Astrocyte of the hippocampus (primary cell): ENCODE measurements at places on chromosomes 6 and 20.

DNA sequence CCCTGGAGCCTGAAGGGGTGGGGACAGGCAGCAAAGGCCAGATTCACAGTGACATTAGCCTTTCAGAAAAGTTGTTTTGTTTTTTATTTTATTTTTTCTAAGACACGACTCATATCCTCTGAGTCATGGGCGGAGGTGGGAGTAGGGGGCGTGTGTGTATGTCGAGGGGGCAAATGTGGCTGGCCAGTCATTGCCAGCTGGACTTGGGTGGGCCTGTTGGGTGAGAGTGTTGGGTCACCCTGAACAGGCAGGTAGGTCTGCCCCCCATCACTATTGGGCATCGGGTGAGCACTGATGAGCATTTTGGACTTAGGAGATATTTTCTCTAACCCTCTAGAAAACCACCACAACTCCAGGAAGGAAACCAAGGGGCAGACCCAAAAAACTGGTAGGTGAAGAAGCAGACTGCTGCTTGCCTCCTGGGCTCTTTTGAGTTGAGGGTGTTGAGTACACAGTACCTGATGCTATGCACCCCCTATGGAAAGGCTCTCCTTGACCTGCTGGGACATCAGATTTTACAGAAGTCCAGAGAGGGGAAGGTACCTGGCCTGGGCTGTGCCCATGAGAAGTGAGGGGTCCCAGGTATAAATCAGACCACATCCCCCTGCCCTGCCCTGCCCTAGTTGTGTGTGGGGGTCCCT lies 5.6 kb downstream of the SMIM29 start:
- no peak for DNase-seq

- DNase-seq = peak; percentile 65
Observed at GRCh38 chr6:2725999-2726567, 24.6 kb downstream of the MYLK4 start.

GRCh38 chr6:18117136-18117535 lies 5.3 kb downstream of the NHLRC1 start:
- no peak for DNase-seq

- no peak for DNase-seq
Observed at GRCh38 chr20:4226330-4227084, 211.1 kb upstream of the RNF24 start.

GRCh38 chr6:133707456-133707855 lies 181.5 kb upstream of the TCF21 start:
- DNase-seq = peak; percentile 84

DNA sequence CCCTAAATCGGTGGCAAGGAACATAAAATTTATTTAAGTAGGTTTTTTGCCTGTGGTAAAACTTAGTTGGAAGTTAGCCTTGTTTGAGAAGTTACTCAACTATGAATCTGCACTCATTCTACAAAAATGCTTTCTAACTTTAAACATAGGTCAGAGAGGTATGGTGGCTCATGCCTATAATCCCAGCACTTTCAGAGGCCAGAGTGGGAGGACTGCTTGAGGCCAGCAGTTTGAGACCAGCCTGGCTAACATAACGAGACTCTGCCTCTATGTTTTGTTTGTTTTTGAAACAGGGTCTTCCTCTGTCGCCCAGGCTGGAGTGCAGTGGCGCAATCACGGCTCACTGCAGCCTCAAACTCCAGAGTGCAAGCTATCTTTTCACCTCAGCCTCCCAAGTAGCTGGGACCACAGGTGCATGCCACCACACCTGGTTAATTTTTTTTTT lies 16.2 kb downstream of the USP49 start:
- peak; percentile 46 for DNase-seq

DNA sequence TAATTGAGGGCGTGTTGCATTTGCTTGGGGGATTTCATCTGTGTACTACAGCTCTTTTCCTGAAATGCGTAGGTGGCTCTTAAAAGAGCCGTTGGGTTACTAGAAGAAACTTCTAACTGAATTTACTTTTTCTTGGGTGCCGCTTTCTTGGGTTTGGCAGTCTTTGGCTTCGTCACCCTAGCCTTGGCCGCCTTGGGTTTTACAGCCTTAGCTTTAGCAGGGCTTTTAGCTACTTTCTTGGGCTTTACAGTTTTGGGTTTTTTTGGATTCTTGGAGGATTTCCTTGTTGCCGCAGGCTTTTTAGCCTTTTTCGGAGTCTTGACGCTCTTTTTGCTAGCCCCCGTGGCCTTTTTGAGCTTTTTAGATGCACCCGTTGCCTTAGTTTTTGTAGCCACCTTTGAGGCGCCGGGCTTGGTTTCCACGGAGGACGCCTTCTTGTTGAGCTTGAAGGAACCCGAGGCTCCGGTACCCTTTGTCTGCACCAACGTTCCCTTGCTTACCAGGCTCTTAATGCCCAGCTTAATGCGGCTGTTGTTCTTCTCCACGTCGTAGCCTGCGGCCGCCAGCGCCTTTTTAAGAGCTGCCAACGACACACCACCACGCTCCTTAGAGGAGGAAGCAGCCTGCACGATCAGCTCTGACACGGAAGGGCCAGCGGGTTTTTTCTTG lies 54.5 kb downstream of the TRIM38 start:
- DNase-seq = peak; percentile 17

- DNase-seq = no peak
Observed at GRCh38 chr6:107246972-107247615, 131.8 kb upstream of the BEND3 start.

- DNase-seq = peak; percentile 37
Observed at GRCh38 chr6:119333707-119334295, 15.8 kb downstream of the MAN1A1 start.

GRCh38 chr20:47682028-47682783 lies 103.1 kb downstream of the SULF2 start:
- DNase-seq = no peak

DNA sequence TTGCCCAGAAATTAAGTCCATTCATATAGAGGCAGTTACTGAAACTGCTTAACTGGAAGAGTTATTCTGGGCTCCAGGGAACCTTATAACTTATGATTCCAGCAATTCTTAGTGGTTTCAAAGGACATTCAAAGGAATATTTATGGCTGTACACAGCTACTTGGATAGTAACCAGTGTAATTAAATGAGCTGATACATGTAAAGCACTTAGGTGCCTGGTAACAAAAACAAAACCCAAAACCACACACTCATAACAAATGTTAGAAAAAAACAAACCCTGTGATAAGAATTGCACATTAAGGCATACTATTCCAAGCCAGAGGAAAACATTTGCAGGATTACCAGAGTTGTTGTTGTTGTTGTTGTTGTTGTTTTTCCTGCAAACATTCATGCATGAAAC lies 51.5 kb downstream of the STK4 start:
- peak; percentile 58 for DNase-seq

GRCh38 chr6:27375613-27376079 lies 12.9 kb upstream of the ZNF391 start:
- DNase-seq = no peak

DNA sequence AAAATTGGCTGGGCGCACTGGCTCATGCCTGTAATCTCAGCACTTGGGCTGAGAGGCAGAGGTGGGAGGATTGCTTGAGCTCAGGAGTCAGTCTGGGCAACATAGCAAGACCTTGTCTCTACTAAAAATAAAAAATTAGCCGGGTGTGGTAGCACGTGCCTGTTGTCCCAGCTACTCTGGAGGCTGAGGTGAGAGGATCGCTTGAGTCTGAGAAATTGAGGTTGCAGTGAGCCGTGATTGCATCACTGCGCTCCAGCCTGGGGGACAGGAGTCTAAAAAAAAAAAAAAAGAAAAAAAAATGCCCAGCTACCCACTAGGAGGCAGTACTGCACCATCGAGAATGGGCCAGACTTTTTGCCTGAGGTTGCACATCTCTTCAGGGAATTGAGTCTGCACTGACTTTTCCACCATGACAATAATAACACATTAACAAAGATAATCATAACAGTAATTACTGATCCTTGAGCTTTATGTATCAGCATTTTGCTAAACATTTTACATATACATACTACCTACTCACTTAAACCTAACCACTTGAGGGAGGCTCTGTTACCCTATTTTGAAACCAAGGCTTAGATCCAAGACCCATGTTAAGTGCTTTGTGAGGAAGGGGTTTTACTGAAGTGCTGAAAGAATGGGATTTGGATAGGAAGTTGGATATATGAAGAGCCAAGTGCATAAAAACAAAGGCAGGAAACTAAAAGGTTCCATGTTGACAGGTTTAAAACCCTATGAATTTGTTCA lies 21.0 kb downstream of the SRSF3 start:
- peak; percentile 73 for DNase-seq

GRCh38 chr6:38413102-38413800 lies 226.5 kb downstream of the BTBD9 start:
- DNase-seq = no peak

- no peak for DNase-seq
Observed at GRCh38 chr20:19510611-19511010, 247.4 kb upstream of the RIN2 start.

- DNase-seq = no peak
Observed at GRCh38 chr6:129481706-129482105, 228.3 kb downstream of the ARHGAP18 start.

- no peak for DNase-seq
Observed at GRCh38 chr6:118134736-118135135, 227.7 kb downstream of the SLC35F1 start.

DNA sequence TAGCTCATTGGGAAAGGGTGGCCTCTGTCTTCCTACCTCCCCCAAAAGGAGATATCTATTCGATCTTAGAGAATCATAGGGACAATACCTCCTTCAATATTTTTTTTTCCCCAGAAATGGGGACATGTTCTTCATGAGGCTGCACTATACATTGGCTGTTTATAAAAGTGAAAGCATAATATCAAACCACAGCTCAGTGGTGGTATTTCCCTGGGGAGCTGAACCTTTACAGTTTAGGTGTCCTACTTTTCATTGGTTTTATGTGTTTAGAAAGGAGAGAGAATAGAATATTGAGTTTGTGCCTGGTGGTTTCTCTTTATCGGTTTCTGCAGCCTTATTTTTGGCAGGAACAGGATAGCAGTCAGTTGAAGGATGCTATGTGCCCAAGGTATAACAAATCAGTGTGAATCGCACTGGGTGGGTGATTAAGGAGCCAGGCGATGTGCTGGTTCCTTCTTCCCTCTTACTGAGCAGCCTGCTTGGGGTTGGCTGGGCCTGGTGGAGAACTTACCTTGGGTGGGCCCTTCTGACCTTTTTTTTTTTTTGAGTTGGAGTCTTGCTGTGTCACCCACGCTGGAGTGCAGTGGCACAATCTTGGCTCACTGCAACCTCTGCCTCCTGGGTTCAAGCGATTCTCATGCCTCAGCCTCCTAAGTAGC lies 25.2 kb downstream of the UST start:
- no peak for DNase-seq

DNA sequence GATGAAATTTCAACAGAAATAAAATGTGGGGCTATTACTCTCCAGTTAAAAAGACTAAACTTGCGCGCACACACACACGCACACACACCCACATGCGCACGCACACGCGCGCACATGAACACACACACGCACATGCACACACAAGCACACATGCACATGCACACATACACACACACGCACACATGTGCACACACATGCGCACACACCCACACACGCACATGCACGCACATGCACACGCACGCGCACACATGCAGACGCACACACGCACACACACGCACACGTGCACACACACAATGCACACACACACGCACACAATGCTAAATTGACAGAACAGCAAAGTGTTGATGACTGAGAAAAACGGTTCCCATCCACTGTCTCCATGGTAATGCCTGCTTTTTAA lies 754.1 kb downstream of the CBLN4 start:
- DNase-seq = no peak

DNA sequence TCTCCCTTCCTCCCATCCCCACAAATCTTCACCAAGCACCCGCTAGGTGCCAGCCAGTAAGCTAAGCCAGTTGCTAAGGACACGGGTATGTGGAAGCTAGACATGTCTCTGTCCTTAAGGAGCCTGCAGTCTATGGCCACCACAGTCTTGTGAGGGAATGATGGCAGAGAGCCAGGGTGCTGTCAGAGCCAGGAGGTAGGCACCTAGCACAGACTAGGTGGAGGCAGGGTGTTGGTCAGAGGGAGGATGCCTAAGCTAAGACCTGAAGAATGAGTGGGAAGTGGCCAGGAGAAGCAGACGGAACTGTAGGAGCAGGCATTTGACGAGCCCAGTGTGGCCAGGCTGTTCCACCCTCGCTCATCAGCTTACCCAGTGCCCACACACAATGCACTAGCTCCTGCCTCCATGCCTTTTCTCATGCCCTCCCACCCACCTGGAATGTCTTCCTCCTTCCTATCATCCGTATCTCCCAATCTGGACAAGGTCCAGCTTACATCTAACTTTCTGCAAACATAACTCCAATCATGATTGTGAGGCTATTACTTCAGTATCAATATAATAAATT lies 125.6 kb downstream of the FOXC1 start:
- no peak for DNase-seq

GRCh38 chr6:4817551-4817950 lies 41.3 kb downstream of the CDYL start:
- DNase-seq = no peak

DNA sequence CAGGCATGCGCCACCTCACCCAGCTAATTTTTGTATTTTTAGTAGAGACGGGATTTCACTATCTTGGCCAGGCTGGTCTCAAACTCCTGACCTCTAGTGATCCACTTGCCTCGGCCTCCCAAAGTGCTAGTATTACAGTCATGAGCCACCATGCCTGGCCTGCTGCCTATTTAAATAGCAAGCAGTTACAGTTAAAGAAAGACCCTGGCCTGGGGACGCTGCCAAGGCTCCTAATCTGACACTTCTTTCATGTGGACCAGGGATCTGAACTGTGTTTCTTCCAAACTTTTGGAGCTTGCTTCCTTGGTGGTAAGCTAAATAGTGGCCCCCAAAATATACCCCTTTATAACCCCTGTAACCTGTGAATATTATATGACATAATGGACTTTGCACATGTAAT lies 15.3 kb downstream of the PPARD start:
- peak; percentile 37 for DNase-seq

DNA sequence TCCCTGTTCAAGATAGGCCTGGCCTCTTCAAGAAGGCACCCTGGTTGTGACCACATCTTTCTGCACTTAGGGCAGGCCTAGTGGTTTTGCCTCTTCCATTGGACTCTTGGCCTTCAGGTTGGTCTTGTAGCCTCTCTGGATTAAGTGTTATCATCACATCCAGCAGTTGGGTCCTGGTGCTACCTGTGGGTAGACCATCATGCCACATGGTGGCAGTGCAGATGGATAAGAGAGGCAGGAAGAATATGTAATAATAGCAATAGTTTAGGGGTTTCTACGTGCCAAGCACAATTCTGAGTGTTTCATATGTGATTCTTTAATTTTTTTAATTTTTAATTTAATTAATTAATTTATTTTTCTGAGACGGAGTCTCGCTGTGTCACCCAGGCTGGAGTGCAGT lies 28.5 kb upstream of the SNRPB2 start:
- no peak for DNase-seq

DNA sequence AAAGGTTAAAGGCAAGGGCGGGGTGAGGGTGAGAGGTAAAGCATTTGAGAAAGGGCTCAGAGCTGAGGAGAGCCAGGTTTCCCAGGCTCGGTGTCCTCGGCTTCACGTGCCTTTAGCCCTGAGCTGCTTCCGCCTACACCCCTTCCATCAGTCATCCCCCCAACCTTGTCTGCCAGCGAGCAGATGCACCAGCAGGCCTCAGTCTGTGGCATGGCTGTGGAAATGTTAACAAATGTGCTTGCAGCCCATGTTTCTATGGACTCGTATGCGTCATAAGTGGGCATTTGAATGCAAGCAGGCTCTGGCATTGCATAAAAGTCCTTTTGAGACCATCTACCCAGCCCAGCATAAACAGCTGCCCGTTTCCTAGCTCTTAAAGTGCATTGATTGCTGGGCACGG lies 88.8 kb downstream of the SYNJ2 start:
- peak; percentile 25 for DNase-seq

GRCh38 chr6:22833191-22833590 lies 263.8 kb downstream of the HDGFL1 start:
- no peak for DNase-seq

- peak; percentile 58 for DNase-seq
Observed at GRCh38 chr20:2314759-2315439, 19.1 kb downstream of the TGM3 start.
